Stimulated activated CD8-positive, alpha-beta memory T cell treated with anti-CD3 and anti-CD28 coated beads, Interleukin-7, amount 100 ng/mL, for 1 hour (primary cell): ENCODE measurements at places on chromosomes 16 and 17.

- no peak for DNase-seq
These were observed 10.8 kb downstream of the C16orf90 start for GRCh38 chr16:3484318-3485096.

DNA sequence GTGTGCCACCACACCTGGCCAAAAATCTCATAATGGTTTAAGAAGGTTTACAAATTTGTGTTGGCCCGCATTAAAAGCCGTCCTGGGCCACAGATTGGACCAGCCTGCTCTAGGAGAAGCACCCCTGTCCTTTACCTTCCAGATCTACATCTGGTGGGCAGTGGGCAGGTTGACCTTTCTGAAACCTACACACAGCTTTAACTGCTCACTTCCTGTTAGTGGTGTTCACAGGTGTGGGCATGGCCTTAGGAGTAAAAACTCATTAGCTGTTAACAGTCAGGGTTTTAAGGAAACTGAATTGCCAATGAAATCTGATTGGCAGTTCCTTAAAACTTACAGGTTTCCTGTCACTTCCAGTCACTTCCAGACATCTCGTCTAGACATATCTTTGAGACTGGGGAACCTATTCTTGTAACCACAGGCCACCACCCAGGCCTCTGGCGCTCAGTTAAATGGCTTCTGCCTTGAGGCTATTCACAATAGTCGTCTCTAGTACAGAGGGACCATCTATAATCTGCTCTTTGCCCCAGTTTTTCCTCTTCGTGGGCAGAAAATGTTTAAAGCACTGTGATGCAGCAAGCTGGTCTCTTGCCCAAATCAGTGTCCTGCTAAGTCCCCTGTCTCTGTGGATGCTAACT, 29.3 kb downstream of the GNGT2 start:
- no peak for DNase-seq

DNA sequence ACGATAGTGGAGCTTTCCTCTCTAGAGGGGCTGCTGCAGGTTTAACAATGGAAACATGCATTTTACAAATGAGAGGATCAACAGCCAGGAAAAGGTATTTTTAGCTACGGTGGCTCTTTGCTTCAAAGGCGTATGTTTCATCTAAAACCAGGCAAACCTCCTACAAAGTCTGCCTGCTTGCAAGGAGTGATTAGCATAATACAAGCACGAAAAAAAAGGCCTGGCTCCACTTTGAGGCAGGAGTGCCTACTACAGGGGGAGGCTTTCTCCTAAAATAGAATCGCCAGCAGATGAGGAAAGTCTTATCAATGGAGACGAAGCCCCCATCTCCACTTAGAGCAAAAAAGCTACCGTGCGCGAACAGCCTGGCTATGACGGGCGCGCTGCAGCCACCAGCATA, 27.1 kb upstream of the MTSS2 start:
- DNase-seq, result no peak

DNA sequence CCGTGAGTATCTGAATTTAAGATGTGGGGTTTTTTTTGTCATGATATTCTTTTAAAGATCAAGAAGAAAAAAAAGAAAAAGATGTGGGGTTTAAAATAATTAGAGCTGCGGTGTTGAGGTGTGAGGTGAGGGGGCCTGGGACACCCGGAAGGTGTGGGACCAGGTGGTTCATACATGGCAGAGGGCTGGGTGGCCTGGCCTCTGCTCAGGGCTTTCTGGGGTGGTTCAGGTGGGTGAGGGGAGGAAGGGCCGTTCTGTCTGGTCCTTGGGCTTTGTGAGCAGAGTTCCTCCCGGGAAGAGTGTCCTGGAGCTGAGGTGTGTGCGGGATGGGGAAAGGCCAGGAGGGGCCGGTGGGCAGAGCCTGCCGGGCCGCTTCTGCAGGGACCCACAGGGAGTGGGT, 5.0 kb downstream of the PRSS27 start:
- no peak for DNase-seq

GRCh38 chr17:7383742-7384488, 3.0 kb downstream of the TNK1 start:
- DNase-seq, result peak; percentile 49

GRCh38 chr16:85635545-85636140, 22.5 kb downstream of the GSE1 start:
- DNase-seq, result no peak

GRCh38 chr16:2365397-2366294, 25.1 kb upstream of the ABCA3 start:
- no peak for DNase-seq

DNA sequence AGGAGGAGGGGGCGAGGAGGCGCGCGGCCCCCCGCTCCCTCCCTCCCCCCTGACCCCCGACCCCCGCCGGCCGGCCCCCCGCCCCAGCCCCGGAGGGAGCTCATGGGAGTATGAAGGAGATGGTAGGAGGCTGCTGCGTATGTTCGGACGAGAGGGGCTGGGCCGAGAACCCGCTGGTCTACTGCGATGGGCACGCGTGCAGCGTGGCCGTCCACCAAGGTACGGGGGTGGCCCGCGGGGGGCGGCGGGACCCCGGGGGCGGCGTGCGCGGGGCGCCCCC, 390 bp downstream of the MLLT6 start:
- no peak for DNase-seq

GRCh38 chr16:20383106-20384029, 21.2 kb downstream of the PDILT start:
- DNase-seq, result no peak

DNA sequence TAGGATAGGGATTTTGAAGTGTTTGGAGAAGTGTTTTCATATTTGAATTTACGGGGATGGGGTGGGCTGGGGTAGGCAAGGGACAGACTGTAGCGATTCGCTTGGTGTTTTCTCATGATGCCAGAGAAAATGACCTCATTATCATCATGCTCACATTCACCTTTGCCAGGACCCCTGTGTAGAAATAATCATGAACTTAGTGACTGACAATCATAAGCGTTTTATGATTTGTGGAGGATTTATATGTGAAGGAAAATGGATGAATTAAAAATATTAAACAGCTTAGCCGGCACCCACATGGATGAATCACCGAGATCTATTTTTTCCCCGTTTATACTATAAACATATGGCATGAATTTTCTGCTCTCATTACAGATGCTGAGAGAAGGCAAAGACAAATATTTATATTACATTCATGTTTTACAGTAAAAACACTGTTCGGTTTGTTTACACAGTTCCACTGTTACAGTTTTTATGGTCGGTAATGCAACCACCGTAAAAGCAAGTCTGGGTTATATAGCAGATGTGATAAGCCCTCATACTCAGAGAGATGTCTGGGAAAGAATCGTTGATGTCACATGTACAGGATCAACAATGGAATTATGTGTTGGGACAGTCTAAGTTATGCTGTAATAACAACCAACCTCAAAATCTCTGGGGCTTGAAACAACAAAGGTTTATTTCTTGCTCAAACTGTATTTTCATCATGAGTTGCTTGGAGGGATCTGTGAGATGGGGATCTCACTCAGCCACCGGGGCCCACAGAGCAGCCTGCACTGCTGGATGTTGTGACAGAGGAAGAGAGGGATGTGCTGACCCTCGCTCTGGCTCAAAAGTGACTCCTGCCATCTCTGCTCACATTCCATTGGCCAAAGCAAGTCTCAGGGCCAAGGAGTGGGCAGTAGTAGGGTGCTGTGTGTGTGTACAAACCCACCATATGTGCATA, 85.1 kb downstream of the WWOX start:
- no peak for DNase-seq

DNA sequence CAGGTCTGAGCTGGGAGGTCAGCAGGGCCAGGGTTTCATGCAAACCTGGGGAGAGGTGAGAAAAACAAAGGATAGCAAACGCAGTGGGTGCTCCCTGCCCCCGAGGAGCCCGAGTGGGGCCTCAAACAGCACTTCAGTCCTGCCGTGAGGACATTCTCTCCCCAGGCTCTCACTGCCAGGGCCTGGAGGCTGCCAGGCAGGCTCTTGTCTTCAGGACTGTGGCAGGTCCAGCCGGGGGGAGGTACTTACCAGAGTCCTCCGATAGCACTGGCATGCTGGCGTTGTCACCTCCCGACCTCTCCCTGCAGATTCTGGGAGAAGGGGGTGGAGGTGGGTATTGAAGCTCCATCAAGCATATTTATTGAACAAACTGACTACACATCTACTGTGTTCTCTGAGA, 1.3 kb downstream of the MPP3 start:
- no peak for DNase-seq

DNA sequence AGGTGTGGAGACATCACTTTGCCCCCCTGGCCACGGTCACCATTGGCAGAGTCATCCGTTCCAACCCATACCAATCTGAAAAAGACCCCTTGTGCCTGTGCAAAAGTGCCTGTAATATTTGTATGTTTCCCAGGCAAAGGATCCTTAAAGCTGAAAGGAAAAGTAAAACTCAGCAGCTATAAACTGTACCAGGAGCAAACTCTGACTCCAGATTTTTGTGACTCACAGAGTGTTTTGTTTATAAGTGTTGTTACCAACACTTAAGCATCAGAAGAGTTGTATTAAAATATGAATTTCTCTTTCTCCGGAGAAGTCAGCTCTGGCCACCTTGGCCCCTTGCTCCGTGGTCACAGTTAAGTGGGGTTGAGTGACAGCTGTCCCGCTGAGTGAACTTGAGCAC, 75.9 kb downstream of the IRX6 start:
- DNase-seq, result no peak

- no peak for DNase-seq
These were observed 372 bp upstream of the NDE1 start for GRCh38 chr16:15649727-15650018.

DNA sequence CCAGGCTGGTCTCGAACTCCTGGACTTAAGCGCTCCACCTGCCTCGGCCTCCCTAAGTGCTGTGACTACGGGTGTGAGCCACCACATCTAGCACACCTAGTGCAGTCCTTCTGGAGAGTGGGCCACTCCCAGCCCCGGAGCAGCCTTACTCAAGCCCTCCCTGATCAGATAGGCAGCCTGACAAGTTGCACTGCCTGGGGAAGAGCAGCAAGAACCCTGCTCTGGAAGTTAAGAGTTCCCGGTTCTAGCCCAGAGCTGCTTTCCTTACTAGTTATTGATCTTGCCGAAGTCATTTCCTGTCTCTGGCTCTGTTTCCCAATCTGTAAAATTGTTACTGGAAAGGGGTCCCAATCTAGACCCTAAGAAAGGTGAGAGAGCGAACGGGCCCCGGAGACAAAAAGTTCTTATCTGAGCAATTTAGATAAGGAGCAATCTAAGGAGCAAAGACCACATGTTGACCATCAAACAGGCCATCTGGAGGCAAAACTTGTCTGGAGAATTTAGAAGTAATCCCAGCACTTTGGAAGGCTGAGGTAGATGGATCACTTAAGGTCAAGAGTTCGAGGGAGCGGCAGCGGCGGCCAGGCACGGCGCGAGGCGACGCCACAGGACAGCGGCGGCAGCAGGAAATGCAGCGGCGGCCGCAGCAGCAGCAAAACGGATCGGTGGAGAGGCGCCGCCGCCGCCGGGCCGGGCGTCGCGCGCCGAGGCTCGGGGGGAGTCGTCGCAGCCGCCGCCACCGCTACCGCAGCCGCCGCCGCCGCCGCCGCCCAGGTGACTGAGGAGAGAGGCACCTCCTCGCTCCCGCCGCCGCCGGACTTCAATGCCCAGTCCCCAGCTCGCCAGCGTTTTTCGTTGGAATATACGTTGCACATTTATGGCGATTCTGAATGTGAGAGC, 4.3 kb upstream of the NAGLU start:
- peak; percentile 15 for DNase-seq

GRCh38 chr16:66858740-66859396, 14.7 kb downstream of the CA7 start:
- no peak for DNase-seq

DNA sequence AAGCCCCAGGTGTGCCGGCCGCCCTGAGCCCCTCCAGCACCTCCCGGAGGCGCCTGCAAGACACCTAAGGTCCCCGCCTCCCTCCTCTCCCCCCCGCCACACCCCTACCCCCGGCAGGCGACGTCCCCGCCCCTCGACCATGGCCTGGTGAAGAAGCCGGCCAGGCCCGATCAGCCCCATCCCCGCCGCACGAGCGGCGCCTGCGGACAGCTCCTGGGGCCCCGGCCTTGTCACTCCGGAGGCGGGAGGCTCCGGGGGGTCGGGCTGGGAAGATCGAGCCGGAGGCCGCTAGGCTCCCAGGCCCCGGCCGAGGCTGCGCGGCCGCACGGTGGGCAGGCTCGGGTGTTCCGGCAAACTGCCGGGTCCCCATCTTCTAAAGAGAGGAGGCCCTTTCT, 405 bp upstream of the ACE start:
- DNase-seq, result no peak
